ENCODE measurements at places on chromosomes 11 and 22. TPM values are rescaled to one million over a fixed set of nuclear protein-coding genes. Genes with fewer than 3 reads are reported as not detected.

Gene C11orf91
- not detected for total RNA-seq

Gene OR5L1
- not detected for total RNA-seq

GRCh38 chr11:90849312-90849711 is 626.5 kb upstream of the CHORDC1 start:
- no peak for DNase-seq

GRCh38 chr22:27312966-27313855 is 488.3 kb downstream of the MN1 start:
- DNase-seq, result no peak

DNA sequence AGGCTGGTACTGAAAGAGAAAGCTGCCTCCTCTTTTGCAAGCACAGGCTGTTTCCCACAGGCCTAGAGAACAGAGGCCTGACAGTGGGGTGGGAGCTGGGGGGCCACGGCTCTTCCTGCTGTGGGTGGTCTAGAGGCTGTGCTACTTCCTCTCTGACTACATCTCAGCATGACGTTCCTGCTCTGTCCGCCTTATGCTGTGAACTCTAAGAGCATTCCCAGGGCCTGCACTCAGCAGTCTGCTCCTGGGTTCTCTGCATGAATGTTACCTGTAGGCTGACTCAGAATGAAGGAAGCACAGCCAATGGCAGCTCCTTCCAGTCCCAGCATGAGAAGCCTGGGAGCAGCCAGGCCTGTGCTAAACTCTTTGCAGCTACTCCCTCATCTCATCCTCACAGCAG is 534.3 kb downstream of the NTM start:
- DNase-seq, result no peak

- DNase-seq, result no peak
Observed at GRCh38 chr22:50274771-50275170, 4.6 kb upstream of the MAPK11 start.

- DNase-seq, result peak; percentile 27
Observed at GRCh38 chr22:19892257-19892879, 37.7 kb upstream of the GNB1L start.

GRCh38 chr11:74168838-74169237 is 2.0 kb downstream of the C2CD3 start:
- DNase-seq, result no peak

DNA sequence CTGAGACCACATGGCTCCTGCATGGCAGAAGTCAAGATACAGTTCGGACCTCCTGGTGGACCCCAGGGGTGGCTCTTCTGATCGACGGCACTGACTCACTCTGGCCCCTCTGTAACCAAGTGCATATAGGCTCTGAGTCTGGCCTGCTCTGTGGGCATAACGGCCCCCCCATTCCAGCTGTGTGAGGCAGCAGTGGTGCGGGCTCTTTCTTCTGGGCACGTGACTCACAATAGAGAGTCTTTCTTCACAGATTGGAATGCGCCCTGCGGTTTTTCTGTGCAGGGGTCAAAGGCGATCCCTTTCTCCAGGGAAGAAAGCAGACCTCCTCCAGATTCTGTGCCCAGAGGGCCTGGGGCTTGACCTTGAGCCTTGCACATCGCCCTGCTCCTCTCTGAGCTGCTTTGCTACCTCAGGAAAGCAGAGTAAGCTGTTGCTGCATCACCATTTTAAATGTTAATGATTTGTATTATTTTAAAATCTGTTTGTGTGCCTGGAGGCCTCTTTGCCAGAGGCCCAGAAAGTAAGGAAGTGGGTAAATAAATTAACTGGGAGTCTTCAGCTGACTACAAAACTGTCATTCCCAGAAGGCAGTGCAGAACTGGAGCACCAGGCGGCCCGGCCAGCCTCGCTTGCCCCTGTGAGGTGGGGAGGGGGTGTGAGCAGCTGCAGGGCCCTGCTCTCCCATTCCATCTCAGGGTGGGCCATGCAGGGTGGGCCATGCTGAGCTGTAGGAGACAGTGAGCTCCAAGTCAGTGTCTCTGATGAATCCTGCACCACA is 199.0 kb downstream of the GRIK4 start:
- DNase-seq, result peak; percentile 41

DNA sequence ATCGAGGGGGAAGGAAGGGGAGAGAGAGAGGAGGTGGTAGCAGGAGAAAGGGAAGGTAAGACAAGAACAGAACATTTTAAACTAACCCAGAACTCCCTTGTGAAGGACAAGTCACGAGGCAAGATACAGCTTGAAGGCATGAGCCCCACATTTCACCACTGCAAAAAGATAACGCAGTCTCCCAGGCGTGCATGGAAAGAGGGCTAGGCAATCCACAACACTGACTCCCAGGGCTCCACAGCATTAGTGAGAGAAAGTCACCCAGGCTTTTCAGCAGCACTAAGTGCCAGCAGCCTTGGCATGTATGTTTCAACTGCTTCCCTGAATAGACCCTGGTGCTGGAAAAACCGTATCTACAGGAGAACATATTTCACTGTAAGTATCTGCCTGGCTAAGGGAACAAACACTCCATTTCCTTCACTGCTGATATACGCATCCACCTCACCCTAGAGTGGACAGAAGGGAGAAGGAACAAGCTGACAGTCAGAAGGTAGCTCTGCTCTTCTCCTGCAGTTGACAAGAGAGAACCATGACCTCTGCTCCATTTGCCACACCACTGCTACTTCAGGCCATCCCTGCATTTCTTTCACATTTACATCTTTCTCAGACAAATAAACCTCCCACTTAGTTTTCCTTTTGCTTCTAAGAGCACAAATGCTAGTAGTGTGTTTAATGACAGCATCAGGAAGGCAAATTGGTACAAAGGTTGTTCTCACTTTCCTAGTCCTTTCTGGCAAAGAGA is 87.9 kb downstream of the AMBRA1 start:
- DNase-seq, result peak; percentile 54

GRCh38 chr11:117189941-117190544 is 9.1 kb upstream of the TAGLN start:
- no peak for DNase-seq

DNA sequence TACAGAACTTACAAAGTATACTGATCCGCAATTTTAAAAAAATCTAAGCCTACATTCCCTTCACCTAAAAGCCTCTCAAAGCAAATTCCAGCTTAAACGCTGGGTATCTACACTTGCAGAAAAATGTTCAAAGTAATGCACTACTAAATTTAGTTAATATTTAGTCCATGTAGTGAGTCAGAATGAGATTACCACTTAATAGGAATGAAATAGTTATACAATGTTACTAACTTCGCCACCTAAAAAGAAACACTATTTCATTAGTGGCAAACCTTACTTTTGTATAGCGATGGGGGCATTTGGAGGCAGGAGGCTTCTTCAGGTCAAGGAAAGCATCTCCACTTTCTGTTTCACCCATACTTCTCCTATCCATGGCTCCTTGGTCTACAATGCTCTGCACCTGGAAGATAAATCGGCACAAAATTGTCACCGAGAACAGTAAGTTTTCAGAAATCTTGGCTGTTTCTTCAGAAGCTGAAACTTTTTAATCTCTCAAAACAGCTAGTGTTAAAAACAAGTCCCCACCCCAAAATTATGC is 1.2 kb downstream of the EIF4ENIF1 start:
- DNase-seq, result no peak

DNA sequence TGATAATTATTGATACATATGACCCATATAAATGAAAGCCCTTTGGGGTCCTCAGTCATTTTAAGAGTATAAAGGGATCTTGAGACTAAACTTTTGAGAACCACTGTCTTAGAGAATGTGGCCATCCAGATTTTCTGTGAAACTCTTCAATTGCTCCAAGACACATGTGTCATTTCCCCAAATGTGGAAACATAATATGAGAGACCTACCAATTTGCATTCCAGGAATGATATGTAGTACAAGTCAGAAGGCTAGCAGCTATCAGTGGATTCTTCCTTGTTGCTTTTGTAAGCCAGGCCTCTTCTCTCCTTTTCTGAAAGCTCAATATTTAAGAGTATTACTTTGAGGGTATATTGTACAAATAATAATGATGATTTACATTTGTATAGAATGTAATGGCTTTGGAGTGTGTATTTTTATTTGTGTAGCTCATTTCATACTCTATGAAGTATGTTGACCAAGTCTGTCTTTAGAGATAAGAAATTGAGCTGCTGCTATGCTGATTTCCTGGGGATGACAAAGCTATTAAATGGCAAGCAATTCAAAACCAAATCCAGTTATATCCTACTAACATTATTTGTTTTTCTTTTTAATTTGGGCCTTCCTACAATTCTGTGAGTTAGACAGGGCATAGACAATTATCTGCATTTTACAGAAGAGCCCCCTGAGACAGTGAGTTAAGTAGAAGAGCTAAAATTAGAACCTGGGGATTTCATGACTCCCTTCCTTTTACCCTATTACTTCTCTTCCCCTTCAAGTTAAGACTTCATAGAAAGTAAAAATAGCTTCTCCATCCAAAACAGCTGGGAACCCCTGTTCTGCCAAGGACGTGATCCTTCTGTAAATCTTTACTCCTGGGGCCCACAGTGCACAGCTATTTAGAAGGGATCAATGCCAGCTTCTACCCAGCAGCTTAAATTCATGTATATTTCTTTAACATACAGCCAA is 131.9 kb downstream of the WNT11 start:
- no peak for DNase-seq

- peak; percentile 68 for DNase-seq
Observed at GRCh38 chr22:24703101-24703500, 71.4 kb downstream of the PIWIL3 start.

Data from left ventricle myocardium superior (tissue), 1 donor.